Myometrial cell (primary cell): ENCODE measurements at places on chromosomes 7 and 10. TPM values are rescaled to one million over a fixed set of nuclear protein-coding genes. Genes with fewer than 3 reads are reported as not detected.

OTUD1 gene
- total RNA-seq: 2.6 and 4.3 TPM in 2 replicates

TMEM213 gene
- not detected in 2 replicates for total RNA-seq

DDC gene
- not detected in 2 replicates for total RNA-seq

PRKCQ gene
- total RNA-seq: not detected in 2 replicates

MYL10 gene
- total RNA-seq: not detected in 2 replicates

MMP21 gene
- total RNA-seq: not detected in 2 replicates

FAM237B gene
- total RNA-seq: not detected in 2 replicates

SLC29A4 gene
- 0.86 and 1.6 TPM in 2 replicates for total RNA-seq

CXCL12 gene
- total RNA-seq: 76.7 and 93.0 TPM in 2 replicates

FRMD4A gene
- total RNA-seq: 30.6 and 31.0 TPM in 2 replicates

HOXA3 gene
- total RNA-seq: 0.18 TPM in 1 of 2 replicates, not detected in the other

FRAT2 gene
- 4.9 and 6.2 TPM in 2 replicates for total RNA-seq

ASB10 gene
- total RNA-seq: not detected in 2 replicates

AKR1C3 gene
- 4.6 and 7.4 TPM in 2 replicates for total RNA-seq

NSMCE4A gene
- 26.8 and 54.8 TPM in 2 replicates for total RNA-seq

ERCC6 gene
- total RNA-seq: 7.4 and 9.2 TPM in 2 replicates

HGF gene
- total RNA-seq: 167 and 209 TPM in 2 replicates

TSPAN33 gene
- total RNA-seq: 1.2 and 2.6 TPM in 2 replicates

VPS37D gene
- 3.7 and 5.2 TPM in 2 replicates for total RNA-seq

SEC24C gene
- 67.7 and 68.9 TPM in 2 replicates for total RNA-seq

MLXIPL gene
- not detected in 2 replicates for total RNA-seq

ZC3HAV1L gene
- 1.4 and 9.2 TPM in 2 replicates for total RNA-seq

KAZALD1 gene
- total RNA-seq: 9.4 and 9.8 TPM in 2 replicates

PIP4K2A gene
- 15.8 and 17.0 TPM in 2 replicates for total RNA-seq

ADIRF gene
- total RNA-seq: 35.6 and 35.7 TPM in 2 replicates

PNLIPRP3 gene
- total RNA-seq: not detected in 2 replicates

SVOPL gene
- not detected in 2 replicates for total RNA-seq

TUBB8 gene
- not detected in 2 replicates for total RNA-seq

UNCX gene
- not detected in 2 replicates for total RNA-seq

TUBAL3 gene
- not detected in 2 replicates for total RNA-seq

ACHE gene
- not detected in 2 replicates for total RNA-seq

FAM25C gene
- total RNA-seq: not detected in 2 replicates

TRIM50 gene
- not detected in 2 replicates for total RNA-seq

ATOH7 gene
- total RNA-seq: not detected in 2 replicates

PDK4 gene
- total RNA-seq: under 0.01 and 0.29 TPM in 2 replicates

ITIH5 gene
- not detected in 2 replicates for total RNA-seq

NOS3 gene
- total RNA-seq: 8.9 and 11.0 TPM in 2 replicates

NKX2-3 gene
- not detected in 2 replicates for total RNA-seq

PSMG3 gene
- total RNA-seq: 47.0 and 54.9 TPM in 2 replicates

PDZD7 gene
- 1.4 and 2.6 TPM in 2 replicates for total RNA-seq

CCL26 gene
- 3.2 TPM in 1 of 2 replicates, not detected in the other for total RNA-seq

ANKRD1 gene
- total RNA-seq: 0.58 and 1.8 TPM in 2 replicates

ZNF239 gene
- total RNA-seq: 2.0 and 5.1 TPM in 2 replicates

LIPN gene
- not detected in 2 replicates for total RNA-seq

GPR158 gene
- not detected in 2 replicates for total RNA-seq

TEX36 gene
- total RNA-seq: not detected in 2 replicates

LDB3 gene
- total RNA-seq: not detected in 2 replicates

ITGA8 gene
- total RNA-seq: not detected in 2 replicates

CC2D2B gene
- 0.29 TPM in 1 of 2 replicates, not detected in the other for total RNA-seq

STK31 gene
- total RNA-seq: not detected in 2 replicates

KLF14 gene
- total RNA-seq: not detected in 2 replicates

NME8 gene
- total RNA-seq: not detected in 2 replicates

NXPH1 gene
- total RNA-seq: not detected in 2 replicates

STAMBPL1 gene
- 30.8 and 60.8 TPM in 2 replicates for total RNA-seq

ABCA13 gene
- not detected in 2 replicates for total RNA-seq
